Cerebellar nuclear complex (tissue), 1 donor: ENCODE measurements at places on chromosomes 13 and 19.

- no peak for DNase-seq
Measured at GRCh38 chr13:52851137-52851962, 2.9 kb upstream of the PCDH8 start.

DNA sequence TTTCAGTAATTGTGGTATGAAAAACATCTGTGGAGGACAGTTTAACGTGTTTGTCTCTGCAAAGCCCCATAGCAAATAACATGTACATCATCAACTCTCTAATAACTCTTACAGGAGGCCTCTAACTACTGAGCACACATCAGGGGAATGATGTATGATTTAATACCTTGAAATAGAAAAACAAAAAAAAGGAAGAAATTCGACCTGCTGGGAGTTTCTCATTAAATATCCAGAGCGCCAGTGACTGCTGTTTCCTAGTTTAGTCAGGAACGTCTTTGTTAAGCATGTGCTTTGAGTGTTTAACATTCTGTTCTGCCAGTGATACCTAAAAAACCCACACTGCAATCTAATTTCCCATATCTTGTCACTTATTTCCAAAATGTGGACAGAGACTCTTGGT, 235.4 kb downstream of the PCDH20 start:
- no peak for DNase-seq

DNA sequence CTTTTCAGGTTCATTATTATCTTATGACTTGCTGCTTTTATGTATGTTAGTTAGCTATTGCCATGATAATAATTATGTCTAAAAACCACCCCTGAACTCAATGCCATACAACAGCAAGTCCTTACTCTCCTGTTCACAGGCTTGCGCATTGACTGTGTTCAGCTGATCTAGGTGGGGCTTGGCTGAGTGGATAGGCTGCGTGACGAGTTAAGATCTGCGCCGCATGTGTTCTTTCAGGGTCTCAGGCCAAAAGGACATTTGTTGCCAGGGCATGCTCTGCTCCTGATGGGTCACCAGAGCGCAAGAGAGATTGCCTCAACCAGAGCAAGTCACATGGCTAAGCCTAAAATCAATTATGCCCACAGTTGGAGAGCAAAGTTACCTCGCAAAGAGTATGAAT, 859 bp downstream of the ZNF568 start:
- DNase-seq = no peak

DNA sequence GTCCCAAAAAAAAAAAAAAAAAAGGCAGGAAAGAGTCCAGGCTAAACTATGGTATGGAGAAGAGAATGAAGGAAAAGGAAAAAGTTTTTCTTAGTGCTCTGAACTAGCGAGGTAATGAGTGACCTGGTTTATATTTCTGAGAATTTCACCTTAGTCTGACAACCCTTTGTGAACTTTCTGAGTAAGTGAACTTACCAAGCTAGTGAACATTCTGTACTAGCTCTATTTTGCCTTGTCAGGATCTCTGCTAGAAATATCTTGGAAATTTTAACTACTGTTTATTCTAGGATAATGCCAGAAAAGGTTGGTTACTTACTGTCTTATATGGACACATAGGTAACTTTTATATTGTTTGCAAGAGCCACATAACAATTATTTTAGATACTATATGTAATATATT, 4.4 kb downstream of the TRIM13 start:
- DNase-seq = no peak

DNA sequence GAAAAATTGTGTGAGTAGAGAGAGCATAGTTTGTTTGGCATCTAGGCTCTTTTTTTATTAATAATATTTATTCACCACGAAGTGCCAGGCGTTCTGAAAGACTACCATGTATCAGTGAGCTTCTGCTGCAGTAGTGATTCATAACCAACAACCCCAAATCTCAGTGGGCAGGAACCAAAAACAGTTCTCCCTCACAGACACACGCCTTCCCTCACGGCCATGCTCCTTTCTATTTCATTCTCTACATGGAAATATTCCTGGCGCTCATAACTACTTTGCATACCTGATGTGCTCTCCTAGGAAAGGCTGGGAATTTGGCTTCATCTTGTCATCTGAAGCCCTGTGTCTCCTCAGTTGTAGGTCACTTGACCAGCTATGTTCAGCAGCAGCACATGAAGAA, 26.6 kb upstream of the AMER2 start:
- no peak for DNase-seq

- no peak for DNase-seq
Measured at GRCh38 chr13:66207610-66208009, 1022.5 kb downstream of the PCDH9 start.

DNA sequence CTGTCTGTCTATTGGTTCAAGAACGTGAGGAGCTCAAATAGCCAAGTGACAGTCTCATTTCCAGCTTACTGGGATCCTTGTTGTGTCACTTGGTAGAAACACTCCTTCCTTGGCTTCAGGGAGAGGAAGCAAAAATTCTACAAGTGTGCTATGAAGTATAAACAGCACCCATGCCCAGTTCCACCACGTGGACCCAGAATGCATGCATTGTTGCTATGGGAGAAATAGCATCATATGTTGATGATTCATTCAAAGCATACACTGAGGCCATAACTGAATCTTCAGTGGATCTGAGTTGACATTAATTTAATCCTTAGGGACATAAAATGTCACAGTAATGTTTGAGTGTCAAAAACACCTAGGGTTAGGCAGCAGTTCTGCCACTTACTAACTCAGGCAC, 199.0 kb upstream of the RXFP2 start:
- no peak for DNase-seq

DNA sequence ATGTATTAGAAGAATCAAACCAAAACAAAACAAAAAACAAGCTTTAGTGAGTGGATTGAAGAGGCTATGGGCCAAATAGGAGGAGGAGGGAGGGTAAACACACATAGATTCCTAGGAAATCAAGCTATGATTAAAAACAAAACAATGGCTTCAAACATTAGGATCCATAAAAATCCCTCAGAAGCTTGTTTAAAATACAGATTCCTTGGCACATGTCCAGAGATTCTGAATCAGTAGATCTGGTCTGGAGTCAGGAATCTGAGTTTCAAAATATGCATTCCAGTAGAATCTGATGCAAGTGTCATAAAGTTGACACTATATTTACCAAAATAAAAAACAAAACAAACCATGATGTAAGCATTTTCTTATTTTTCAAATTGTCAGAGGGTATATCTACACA, 692.8 kb upstream of the SGCG start:
- no peak for DNase-seq

DNA sequence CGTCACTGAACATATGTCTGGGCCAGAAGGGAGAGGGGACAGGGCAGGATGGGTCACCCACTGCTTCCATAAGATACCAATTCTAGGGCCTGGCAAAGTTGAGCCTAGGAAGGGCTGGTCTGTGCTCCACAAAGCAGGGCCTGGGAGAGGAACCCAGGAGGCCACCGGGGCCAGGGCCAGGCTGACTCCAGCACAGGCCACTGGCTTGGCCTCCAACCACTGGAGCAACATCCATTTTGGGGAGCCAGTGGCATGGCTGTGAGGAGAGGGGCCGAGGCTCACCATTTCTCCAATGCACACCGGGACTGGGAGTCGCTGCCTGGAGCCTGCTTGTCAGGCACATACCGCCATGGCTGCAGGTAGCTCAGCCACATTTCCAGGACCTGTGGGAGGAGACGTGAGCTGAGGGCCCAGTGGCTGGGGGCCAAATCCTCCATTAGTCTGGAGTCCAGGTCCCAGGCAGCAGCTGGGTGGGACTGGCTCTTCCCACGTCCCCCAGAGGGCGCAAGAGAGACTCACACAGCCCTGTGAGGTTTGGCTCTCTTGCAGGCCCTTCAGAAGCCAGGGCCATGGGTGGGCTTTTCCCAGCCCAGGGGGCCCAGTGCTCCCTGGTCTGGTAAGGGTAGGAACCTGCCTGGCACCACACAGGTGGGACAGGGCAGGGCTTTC, 27.7 kb downstream of the TUBA3C start:
- no peak for DNase-seq

- no peak for DNase-seq
Measured at GRCh38 chr13:53821632-53822031, 793.0 kb downstream of the OLFM4 start.

GRCh38 chr13:40968416-40969000, 50.6 kb downstream of the ELF1 start:
- DNase-seq = no peak

DNA sequence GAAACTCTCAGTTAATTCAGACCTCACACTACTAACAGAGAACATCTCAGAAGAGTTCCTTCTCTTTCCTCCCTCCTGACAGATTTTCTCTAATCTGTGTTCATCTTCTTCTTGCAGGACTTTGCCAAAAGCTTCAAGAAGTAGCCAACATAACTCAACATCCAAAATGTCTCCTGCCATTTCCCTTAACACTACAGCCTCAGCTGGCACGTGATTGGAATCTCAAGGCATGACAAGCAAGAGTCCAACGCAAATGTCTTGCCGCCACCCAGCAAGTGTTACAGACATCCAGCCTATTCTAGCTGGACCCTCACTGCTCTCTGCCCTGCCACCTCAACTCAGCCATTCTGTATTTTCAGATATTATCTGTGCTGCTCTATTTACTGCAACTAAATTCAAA, 135.1 kb downstream of the DNAJC15 start:
- DNase-seq = no peak

DNA sequence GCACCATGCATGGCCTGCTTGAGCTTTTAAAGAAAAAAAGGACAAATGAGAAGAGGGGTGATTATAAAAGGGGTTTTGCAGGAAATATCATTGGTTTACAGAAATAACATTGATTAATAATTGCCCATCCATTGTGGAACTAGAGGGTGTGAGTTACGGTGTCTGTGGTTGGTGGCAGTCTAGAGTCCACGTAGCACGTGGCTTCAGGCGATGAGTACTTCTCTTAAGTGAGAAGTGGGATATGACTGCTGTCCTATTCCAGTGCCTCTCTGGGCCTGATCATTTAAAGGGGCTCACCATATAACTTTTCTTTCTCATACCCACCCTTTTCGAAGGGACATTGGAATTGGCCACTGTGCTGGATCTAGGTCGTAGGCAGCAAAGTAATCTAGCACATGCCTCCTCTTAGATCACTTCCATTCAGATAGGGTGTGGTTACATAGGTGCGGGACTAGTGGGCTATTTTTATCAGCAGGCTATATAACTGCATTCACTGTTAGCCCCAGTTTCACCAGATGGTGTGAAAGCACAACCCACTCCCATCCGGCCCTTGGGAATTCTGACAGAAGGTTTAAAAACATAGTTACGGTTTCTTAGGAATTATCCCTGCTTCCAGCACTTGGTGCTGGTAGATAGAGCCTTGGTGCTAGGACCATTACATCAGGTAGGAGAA, 19.9 kb downstream of the PPP5C start:
- no peak for DNase-seq

- DNase-seq = no peak
Measured at GRCh38 chr13:27960362-27961226, 8.5 kb downstream of the CDX2 start.

GRCh38 chr19:18499055-18499775, 22.7 kb downstream of the ELL start:
- no peak for DNase-seq

GRCh38 chr13:32134241-32135055, 102.9 kb downstream of the FRY start:
- DNase-seq = no peak

DNA sequence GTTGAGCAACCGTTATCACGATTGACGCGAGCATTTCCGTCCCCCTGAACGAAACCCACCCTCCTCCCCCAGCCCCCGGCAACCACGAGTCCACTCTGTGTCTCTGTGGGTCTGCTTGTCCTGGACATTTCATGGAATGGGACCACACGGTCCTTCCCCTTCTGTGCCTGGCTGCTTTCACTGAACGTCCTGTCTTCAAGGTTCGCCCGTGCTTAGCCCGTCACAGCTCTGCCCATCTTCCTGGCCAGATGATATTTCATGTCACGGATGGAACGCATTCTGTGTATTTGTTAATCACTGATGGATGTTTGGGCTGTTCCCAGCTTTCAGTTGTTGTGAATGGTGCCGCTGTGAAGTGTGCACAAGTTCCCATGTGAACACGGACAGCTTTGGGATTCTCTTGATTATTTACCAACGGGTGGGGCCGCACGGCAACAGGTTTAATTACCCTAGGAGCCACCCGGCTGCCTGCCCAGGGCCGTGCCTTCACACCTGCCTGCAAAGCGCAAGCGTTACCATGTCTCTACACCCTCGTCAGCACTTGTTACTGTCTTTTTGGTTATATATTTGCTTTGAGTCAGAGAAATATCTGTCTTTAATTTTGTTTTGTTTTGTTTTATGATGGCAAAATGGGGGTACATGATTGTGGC, 42.5 kb downstream of the RASA3 start:
- no peak for DNase-seq

DNA sequence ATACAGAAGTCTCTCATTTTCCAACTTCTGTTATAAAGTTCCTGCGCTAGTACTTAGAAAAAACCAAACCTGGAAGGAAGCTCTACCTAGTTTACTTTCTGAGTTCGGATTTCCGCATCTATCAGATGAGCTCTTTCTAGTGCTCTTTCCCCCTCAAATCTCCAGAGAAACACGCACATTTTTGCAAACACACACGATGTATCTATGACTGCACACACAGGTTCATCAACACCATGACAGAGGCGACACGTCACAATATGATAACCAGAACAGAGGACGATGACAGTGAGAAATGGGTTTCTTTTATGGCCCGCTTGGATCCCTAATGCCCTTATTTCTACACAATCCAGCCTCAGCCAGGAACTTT, 629 bp upstream of the LRRC63 start:
- no peak for DNase-seq

GRCh38 chr19:16527971-16528521, 14.2 kb downstream of the CHERP start:
- no peak for DNase-seq

GRCh38 chr13:34000955-34001354, 183.0 kb downstream of the RFC3 start:
- no peak for DNase-seq

DNA sequence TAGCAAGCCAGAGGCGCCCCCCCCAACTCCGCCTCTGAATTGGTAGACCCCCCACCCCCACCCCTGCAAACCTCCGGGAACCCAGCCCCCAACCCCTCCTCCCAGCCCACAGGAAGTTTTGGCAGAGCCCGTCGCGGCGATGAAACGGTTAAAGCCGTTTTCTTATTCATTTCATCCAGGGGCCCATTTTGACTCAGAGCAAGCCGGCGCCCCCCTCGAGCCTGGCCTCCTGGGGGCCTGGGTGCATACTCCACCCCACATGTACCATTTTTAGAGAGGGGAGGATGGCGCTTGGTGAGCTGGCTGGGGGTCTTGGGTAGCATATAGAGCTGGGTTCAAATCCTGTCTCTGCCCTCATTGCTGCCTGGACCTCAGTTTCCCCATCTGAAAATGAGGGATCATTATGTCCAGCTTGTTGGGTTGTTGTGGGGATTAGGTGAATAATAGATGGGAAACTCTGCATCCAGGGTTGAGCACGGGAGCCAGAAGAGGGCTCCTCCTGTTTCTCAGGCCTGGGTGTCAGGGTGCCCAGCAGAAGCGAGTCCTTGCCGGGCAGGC, 7.9 kb upstream of the JUNB start:
- DNase-seq = no peak
